Nephron progenitor cell (in vitro differentiated cells): ENCODE measurements at places on chromosomes 3 and 15.
A peak's percentile ranks its signal among the peaks of the same experiment; 100 is the strongest.

- H3K27me3 ChIP-seq: no peaks in the 10 kb centered on the region
- H3K36me3 ChIP-seq: peaks cover 51% of the 10 kb centered on the region
- H3K4me3 ChIP-seq: no peak overlapping the region
- DNase-seq: no peak
These were observed 50.9 kb downstream of the CEP63 start for GRCh38 chr3:134536781-134537180.

DNA sequence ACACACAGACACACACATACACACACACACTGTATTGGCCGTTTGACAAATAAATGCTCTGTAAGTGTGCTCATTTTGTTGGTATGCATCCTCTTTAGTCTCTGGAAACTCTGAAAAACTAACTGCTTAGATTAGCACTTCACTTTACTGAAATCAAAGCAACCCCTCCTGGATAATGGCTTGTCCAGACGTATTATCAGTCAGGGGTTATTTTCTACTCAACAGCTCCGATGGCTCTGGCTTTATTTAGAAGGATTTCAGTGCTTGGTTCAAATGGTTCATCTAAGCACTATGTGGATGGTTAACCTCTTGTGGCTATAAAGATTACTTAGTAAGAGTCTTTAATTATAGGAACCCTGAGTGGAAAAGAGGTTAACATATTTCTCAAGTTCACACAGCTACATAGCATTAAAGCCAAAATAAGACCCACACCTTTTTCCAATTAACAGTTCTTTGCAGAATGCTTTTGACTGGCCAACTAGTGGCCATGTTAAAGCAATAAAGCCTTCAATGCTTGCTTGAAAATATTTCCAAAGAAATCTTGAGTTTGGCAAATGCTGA, 516.1 kb upstream of the NAALADL2 start:
- DNase-seq: no peak
- H3K27me3 ChIP-seq: peaks cover 3% of the 10 kb centered on the region
- no peak overlapping the region for H3K27ac ChIP-seq
- H3K36me3 ChIP-seq: no peaks in the 10 kb centered on the region

GRCh38 chr3:15206662-15207576, 873 bp downstream of the CAPN7 start:
- peaks cover 27% of the 10 kb centered on the region for H3K4me1 ChIP-seq
- peaks cover 14% of the 10 kb centered on the region for H3K36me3 ChIP-seq
- DNase-seq: peak; percentile 19

- H3K27me3 ChIP-seq: peaks cover 15% of the 10 kb centered on the region
- H3K36me3 ChIP-seq: no peaks in the 10 kb centered on the region
- H3K4me3 ChIP-seq: no peak within 1 kb of the TSS
- no peak within 1 kb of the TSS for H3K27ac ChIP-seq
- H3K4me1 ChIP-seq: peaks cover 56% of the 10 kb centered on the region
These were observed at the start of gene FAM240A for GRCh38 chr3:46612324-46612723. Gene FAM240A, plus strand, starts transcription at chr3:46612525. Its CDS starts 159 bp downstream, at chr3:46612684.

GRCh38 chr3:101556064-101556463, 5.6 kb upstream of the TRMT10C start:
- H3K27ac ChIP-seq: no peak overlapping the region
- no peak for DNase-seq
- H3K27me3 ChIP-seq: peaks cover 12% of the 10 kb centered on the region
- H3K4me1 ChIP-seq: no peaks in the 10 kb centered on the region
- H3K4me3 ChIP-seq: no peak overlapping the region
- no peaks in the 10 kb centered on the region for H3K36me3 ChIP-seq

DNA sequence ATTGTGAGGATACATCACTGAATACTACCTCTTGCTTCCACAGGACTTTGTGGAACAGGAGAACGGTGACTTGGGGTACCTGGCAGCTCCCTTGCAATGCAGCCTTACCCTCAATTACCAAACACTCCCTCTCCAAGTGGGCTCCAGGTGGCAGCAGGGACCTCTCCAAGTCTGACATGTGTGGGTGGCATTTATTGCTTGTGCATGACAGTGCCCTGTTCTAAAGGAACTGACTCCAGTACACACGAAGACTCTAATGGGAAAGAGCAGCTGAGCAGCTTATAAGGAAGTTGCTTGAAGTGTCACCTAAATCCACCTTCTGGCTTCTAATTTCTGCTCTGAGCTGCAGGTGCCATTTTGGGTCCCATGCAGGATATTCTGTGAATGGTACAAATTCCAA, 174.1 kb upstream of the SLCO3A1 start:
- H3K4me1 ChIP-seq: peaks cover under 1% of the 10 kb centered on the region
- no peaks in the 10 kb centered on the region for H3K36me3 ChIP-seq
- no peak for DNase-seq
- no peak overlapping the region for H3K4me3 ChIP-seq
- H3K27ac ChIP-seq: no peak overlapping the region
- H3K27me3 ChIP-seq: peaks cover 9% of the 10 kb centered on the region

GRCh38 chr15:40157778-40158447, 3.0 kb upstream of the BUB1B start:
- no peak overlapping the region for H3K27ac ChIP-seq
- H3K4me1 ChIP-seq: peaks cover 23% of the 10 kb centered on the region
- no peak for DNase-seq
- H3K36me3 ChIP-seq: no peaks in the 10 kb centered on the region
- peaks cover 14% of the 10 kb centered on the region for H3K27me3 ChIP-seq
- H3K4me3 ChIP-seq: no peak overlapping the region

GRCh38 chr15:65431731-65432130, 9.0 kb upstream of the IGDCC4 start:
- no peak for DNase-seq
- no peak overlapping the region for H3K27ac ChIP-seq
- no peaks in the 10 kb centered on the region for H3K36me3 ChIP-seq
- peaks cover 23% of the 10 kb centered on the region for H3K27me3 ChIP-seq
- H3K4me1 ChIP-seq: peaks cover 15% of the 10 kb centered on the region

- DNase-seq: peak; percentile 48
- peaks cover 52% of the 10 kb centered on the region for H3K4me1 ChIP-seq
- peak overlapping the region; percentile 27 for H3K27ac ChIP-seq
These were observed 16.8 kb downstream of the EXOSC7 start for GRCh38 chr3:44992555-44993470.

- H3K36me3 ChIP-seq: no peaks in the 10 kb centered on the region
- DNase-seq: no peak
- H3K4me3 ChIP-seq: no peak overlapping the region
- peaks cover 32% of the 10 kb centered on the region for H3K27me3 ChIP-seq
- peaks cover 6% of the 10 kb centered on the region for H3K4me1 ChIP-seq
- H3K27ac ChIP-seq: no peak overlapping the region
These were observed 897 bp upstream of the CHL1 start for GRCh38 chr3:195666-196065.

DNA sequence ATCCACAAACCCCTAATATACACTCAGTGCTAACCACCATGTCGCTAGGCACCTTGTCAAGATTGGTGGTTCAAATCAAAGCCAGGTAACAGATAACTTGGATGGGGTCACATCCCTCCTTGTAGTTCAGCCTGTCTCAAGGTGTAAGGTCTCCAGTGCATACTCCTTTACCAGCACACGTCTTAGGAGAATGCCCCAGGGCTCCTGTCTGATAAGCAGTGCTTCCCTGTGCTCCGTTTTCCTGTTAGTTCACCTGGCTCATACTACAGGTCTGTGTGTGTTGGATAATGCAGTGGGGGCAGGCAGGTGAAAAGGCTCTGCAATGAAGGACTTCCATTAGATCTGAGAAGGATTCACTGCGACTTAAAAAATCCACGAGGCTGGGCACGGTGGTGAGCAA, 50.7 kb downstream of the ETV5 start:
- H3K36me3 ChIP-seq: peaks cover 79% of the 10 kb centered on the region
- peaks cover 24% of the 10 kb centered on the region for H3K4me1 ChIP-seq
- no peak overlapping the region for H3K4me3 ChIP-seq
- H3K27me3 ChIP-seq: peaks cover 3% of the 10 kb centered on the region
- H3K27ac ChIP-seq: no peak overlapping the region

DNA sequence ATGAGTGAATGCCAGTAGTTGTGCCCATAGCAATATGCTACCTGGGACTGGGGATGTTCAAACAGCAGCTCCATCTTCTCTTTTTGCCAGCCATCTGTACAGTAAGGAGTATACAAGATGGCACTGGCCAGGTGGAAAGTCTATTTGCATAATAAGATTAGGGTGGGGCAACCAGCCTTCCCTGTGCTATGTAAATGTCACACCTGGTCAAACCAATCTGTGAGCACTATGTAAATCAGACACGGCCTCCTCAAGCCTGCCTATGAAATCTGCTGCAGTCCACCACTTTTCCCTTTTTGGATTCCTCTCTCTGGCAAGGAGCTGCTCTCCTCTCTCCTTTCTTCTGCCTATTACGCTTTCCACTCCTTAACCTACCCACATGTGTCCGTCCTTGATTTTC, 53.0 kb downstream of the C3orf80 start:
- no peak overlapping the region for H3K4me3 ChIP-seq
- H3K4me1 ChIP-seq: no peaks in the 10 kb centered on the region
- no peak overlapping the region for H3K27ac ChIP-seq
- no peak for DNase-seq
- H3K27me3 ChIP-seq: no peaks in the 10 kb centered on the region

DNA sequence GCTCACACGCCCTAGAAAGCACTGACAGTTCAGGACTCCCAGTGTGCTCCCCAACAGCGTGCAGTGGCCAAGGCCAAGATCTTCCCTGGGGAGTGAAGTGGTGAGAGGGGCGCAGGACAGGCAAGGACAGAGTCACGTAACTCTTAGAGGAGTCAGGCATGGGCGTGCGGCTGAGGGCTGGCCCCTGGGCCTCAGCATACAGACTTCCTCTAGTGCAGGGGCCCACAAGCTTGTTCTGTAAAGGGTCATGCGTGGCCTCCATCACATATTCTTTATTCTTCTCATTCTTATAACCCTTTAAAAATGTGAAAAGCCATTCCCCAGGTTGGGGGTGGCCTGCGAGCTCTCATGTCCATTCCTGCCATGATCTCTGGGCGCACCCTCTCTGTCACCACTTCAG, 25.2 kb downstream of the TMEM43 start:
- peaks cover 9% of the 10 kb centered on the region for H3K4me1 ChIP-seq
- no peak overlapping the region for H3K4me3 ChIP-seq
- peaks cover 48% of the 10 kb centered on the region for H3K36me3 ChIP-seq
- no peaks in the 10 kb centered on the region for H3K27me3 ChIP-seq

DNA sequence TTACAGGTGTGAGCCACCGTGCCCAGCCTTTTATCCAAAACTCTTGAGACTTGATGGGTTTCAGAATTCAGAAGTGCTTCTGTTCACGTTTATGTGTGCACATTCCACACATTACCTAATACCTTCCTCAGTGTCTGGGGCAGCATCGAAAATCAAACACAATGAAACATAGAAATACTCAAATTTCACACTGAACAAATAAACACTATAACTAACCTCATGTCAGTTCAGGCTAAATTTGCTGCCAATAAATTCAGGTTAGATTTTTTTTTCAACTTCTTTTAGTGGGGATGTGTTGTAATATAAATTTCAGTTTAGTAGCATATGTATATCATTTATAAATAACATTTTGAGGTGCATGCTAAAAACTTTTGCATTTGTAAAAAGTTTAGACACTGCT, 2.8 kb downstream of the EIF2AK4 start:
- H3K4me1 ChIP-seq: peaks cover 33% of the 10 kb centered on the region
- no peak overlapping the region for H3K4me3 ChIP-seq
- H3K27ac ChIP-seq: no peak overlapping the region
- H3K36me3 ChIP-seq: peaks cover 26% of the 10 kb centered on the region
- no peak for DNase-seq

- no peak overlapping the region for H3K4me3 ChIP-seq
- no peak for DNase-seq
- H3K27me3 ChIP-seq: no peaks in the 10 kb centered on the region
- no peak overlapping the region for H3K27ac ChIP-seq
- H3K4me1 ChIP-seq: peaks cover 79% of the 10 kb centered on the region
These were observed 105.0 kb upstream of the ICE2 start for GRCh38 chr15:60583946-60584345.

DNA sequence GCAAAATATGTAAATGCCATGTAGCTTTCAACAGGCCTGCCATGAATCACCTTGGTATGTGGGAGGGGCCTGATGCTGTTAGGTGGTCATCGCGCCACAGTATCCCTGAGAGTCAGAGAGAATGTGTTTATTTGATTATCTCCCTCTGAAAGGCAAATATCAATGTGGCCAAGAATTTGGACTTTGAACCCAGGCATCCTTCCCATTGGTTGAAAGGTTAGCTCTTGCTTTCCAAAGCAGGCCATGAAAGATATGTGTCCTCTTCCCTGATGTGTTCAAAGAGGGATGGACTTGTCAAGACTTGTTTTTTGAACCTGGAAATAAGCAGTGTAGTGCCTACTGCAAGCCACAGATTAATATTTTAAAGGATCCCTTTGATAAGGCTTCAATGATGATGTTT, 36.7 kb downstream of the SRP14 start:
- no peak overlapping the region for H3K27ac ChIP-seq
- peaks cover 53% of the 10 kb centered on the region for H3K36me3 ChIP-seq
- H3K27me3 ChIP-seq: no peaks in the 10 kb centered on the region

DNA sequence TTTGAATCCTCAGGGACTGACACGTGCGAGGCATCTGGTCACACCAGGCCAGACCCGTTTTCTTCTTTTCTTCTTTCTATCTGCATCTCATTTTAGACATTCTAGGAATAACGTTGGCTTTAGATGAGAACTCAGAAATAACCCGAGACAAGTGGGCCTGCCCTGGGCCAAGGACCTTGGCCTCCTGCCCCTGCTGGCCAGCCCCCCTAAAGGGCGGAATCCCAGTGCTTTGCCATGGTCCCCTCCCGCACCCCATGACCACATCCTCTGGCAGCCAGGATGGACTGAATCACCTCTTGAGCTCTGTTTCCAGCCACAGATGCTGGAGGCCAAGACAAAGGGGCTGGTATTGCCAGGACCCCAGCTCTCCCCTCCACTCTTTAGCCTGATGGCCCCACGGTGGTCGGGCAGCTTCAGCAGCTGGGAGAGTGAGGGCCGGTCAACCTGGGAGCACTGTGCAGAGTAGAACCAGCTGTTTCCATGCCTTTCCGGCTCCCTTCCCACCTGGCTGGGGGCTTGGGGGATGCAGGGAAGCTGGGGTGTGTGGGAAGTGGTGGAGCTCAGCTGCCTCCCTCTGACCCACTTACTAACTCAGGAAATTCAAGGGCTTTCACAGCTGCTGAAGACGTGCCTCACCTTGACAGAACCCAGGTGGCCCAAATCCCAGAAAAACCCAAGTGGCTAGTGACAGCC, 190.9 kb downstream of the FAM43A start:
- DNase-seq: no peak
- H3K36me3 ChIP-seq: no peaks in the 10 kb centered on the region
- peaks cover 56% of the 10 kb centered on the region for H3K4me1 ChIP-seq
- peaks cover 27% of the 10 kb centered on the region for H3K27me3 ChIP-seq
- H3K4me3 ChIP-seq: no peak overlapping the region
- H3K27ac ChIP-seq: no peak overlapping the region

- H3K4me3 ChIP-seq: no peak overlapping the region
- H3K27ac ChIP-seq: peak overlapping the region; percentile 10
- H3K4me1 ChIP-seq: no peaks in the 10 kb centered on the region
- no peaks in the 10 kb centered on the region for H3K27me3 ChIP-seq
These were observed 36.4 kb downstream of the CEP152 start for GRCh38 chr15:48774484-48774883.
